ENCODE measurements at places on chromosomes 12 and 14.

GRCh38 chr12:50041962-50042361 is 15.4 kb upstream of the ASIC1 start:
- DNase-seq, result no peak

DNA sequence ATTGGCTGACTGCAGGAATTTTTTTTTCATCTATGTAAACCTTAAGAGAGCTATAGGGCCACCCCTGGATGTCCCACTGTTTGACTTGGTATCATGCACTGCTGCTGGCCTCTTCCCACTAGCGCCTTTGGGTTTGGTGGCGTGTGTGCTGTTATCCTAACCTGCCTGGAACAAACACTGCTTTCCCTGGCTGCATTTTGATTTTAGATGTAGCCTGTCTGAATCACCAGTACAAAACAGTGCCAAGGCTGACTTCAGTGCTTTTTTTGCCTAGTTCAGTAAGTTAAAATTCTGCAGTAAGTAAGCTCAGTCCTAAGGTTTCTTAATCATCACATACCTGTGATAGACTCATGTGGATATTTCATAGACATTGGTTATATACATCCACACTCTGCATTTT is 99.2 kb downstream of the EML1 start:
- DNase-seq, result no peak

GRCh38 chr14:74720526-74720925 is 7.6 kb downstream of the FCF1 start:
- no peak for DNase-seq

- DNase-seq, result no peak
These were observed 27.8 kb downstream of the COQ6 start for GRCh38 chr14:73977896-73978295.

DNA sequence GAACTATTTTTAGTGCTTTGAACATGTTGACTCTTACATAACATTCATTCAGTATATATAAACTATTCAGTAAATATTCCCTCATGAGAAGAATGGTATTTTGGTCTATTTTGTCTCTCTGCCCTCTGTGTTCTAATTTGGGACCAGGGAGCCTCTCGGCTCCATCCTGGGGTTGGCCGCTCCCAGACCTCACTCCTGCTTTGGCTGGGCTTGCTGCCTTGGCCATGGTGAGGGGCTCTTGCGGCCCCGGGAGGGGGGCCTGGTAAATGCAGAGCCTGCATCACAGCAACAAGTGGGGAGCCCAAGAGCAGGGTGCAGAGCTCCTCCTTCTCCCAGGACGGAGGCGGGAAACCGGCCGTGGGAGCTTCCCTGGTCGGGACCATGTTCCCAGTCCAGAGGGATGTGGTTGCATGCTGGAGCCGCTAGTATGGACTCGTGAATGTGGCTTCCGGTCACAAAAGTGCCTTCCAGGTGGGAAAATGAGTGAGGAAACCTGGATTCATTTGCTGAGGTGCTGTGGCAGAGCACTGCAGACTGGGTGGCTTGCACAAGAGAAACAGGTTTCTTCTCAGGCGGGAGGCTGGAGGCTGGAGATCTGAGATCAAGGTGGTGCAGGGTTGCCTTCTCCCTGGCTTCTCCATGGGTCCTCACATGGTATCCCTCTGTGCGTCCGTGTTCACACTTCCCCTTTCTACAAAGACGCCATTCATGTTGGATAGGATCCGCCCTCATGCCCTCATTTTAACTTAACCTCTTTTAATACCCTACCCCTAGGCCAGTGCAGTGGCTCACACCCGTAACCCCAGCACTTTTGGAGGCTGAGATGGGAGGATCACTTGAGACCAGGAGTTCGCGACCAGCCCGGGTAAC is 250.2 kb downstream of the CACNA1C start:
- DNase-seq, result no peak

GRCh38 chr12:58361056-58361455 is 419.7 kb downstream of the ATP23 start:
- DNase-seq, result no peak

- no peak for DNase-seq
These were observed 69.3 kb downstream of the ZFC3H1 start for GRCh38 chr12:71594214-71594948.

DNA sequence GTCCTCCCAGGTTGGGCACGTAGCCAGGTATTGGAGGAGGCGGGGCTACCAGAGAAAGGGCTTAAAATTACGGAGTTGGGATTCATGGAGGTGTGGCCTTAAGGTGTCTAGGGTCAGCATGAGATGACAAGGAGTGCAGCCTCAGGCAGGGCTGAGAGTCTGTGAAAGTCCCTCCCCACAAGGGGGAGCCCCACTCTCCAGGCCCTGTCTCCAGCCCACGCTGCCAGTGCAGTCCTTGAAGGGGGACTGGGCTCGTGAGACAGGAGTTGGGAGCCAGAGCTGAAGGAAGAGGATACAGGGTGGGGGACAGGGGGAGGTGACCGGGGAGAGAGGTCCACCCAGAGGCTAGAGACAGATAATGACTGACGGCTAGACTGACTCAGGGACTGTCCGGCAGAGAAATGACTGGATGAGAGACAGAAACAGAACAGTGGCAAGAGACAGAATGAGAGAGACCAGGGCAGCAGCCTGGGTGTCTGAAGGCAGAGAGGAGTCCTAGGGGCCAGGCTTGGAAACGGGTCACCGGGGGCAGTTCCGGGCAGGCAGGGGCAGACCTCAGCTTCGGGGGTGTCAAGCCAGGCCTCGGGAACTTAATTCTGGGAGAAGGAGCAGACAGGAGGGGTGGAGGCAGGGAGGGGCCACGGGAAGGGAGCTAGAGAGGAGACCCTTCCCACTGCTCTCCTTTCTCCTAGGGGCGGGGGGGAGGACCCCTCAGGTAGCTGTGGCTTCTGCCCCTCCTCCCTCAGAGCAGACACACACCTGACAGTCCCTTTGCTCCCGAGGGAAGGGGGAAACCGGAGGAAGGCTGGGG is 970 bp downstream of the CDH24 start:
- DNase-seq, result peak; percentile 77

GRCh38 chr12:124493809-124494750 is 73.3 kb downstream of the NCOR2 start:
- peak; percentile 65 for DNase-seq

- DNase-seq, result no peak
These were observed 3.7 kb upstream of the AQP6 start for GRCh38 chr12:49969027-49969426.

- DNase-seq, result no peak
These were observed 31.6 kb downstream of the SPTLC2 start for GRCh38 chr14:77584809-77585208.

DNA sequence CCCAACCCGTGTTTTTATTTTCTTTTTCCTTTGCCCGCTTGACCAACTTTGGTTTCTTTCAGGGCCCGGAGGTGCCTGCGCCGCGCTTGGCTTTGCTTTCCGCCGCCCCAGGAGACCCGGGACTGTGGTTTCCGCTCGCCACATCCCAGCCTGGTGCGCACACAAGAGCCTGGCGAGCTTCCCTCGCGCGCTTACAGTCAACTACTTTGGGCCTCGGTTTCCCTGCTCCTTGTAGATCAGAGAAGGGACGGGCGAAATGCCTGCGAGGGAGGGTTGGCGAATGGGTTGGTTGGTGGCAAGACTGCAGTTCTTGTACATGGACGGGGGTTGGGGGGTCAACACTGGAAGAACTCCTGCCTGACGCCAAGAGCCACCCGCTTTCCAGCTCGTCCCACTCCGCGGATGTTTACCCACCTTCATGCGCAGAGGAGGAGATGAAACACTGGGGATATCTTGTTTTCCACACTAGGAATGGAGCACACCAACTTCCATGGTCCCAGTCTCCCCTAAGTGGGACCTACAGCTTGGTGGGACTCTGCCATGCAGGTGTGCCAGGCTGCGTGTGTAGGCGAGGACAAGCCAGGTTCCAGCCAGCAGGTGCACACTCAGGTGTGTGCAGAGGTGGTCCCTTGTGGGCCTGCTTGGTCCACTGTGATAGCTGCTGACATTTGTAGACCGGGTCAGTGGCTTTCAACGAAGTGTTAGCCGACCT is 16.6 kb upstream of the TBX3 start:
- no peak for DNase-seq

DNA sequence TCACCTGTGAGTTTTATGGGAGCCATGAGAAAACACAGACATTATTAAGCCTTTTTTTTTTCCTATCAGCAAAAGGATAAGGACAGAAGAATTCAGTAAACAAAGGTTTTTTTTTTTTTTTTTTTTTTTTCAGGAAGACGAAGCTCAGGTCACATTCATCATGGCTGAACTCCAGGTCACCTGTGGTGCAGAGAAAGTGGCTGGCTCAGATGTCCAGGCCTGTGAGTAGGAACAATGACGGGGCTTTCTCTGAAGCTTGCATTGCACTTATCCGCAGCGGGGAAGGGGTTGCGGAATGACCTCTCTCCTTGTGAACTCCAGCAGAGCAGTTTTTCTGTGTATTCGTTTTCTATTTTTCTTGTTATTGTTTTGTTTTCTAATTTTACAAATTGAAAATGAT is 759.6 kb upstream of the TMEM132C start:
- DNase-seq, result no peak

DNA sequence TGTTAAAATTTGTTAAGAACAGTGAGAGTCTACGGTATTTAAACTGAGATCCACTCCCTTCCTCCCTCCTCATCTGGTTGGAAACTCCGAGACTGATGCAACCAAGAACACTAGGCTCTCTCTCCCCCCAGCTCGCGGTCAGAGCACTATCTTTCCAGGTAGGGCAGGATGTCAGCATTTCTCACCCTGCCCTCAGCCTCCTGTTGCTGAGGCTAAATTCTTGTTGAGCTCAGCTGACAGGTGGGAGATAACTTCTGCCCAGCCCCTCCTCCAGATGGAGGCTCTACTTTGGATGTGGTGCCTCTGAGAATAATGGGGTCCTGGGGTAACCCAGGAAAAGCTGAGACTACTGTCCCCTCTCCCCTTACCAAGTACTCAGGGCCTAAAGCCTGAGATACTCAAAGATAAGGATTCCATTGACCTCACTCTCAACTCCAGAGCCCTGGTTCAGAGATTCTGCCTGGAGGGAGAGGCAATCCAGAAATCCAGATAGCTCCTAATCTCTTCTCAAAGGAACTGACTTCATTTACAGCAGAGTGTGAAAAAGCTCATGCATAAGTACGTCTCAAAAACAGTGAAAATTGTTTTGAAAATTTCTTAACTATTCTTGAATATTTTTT is 110.1 kb downstream of the EML5 start:
- DNase-seq, result no peak

DNA sequence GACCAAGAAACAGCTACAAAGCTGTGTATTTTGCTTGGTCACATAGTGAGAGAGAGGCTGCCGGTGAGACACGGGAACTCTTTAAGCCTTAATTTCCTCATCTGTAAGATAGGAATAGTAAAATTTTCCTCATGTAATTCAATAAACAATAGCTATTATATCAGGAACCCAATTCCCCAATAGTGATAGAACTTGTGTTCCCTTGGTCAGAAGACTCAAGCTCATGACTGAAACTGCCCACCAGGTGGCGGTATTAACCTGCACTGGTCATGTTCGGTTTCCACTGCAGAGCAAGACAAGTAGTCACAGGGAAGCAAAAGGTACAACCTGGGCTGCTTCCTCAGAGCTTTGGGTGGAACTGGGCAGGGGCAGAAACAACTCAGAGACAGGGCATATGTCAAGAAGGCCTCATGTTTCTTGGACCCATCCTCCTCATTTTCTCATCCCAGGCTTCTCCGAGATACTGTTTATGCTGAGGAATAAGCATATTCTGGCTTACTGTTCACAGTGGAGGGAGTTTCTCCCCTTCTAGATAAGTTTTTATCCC is 4.2 kb upstream of the AJUBA start:
- peak; percentile 90 for DNase-seq

DNA sequence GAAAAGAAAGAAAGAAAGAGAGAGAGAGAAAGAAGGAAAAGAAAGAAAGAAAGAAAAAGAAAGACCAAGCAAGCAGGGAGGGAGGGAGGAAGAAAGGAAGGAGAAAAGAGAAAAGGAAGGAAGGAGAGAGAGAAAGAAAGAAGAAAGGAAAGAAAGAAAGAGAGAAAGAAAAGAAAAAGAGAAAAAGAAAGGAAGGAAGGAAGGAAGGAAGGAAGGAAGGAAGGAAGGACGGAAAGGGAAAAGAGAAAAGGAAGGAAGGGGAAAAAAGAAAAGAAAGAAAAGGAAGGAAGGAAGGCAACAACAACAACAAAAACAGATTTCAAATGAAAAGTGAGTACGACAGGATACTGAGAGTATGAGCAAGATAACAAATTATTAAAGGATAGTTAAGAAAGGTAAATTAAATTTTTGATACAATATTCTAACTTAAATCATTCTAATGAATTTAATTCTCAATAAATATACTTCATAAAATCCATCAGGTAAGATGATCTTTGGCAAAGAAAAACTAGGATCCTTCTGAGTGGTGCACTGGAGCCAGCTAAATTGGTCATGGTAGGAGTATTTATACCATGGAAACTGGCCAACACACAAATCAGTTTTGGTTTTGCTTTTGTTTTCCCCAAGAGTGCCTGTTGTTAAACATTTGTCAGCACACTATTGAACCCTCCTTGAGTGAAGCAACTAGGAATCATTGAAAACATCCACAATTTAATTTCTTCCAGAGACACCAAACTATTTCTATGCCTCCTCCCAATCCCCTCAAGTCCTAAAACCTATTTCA is 56.1 kb upstream of the DYRK2 start:
- no peak for DNase-seq

GRCh38 chr12:59365133-59365532 is 230.7 kb upstream of the SLC16A7 start:
- DNase-seq, result no peak

DNA sequence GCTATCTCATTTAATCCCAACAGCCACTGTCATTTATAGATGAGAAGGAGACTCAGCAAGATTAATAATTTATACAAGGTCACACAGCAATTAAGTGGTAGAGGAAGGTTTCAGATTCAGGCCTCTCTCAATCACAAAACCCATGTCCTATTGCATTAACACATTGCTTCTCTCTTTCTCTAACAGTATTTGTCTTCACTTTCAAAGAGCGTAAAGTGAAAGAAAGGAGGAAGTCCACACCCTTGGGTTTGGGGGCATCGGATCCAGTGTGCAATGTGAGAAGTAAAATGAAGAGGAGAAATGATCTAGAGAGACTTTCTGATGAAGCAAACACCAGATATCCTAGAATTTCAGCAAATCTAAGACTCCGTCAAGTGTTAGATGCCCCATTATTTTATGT is 7.0 kb upstream of the VRK1 start:
- no peak for DNase-seq

DNA sequence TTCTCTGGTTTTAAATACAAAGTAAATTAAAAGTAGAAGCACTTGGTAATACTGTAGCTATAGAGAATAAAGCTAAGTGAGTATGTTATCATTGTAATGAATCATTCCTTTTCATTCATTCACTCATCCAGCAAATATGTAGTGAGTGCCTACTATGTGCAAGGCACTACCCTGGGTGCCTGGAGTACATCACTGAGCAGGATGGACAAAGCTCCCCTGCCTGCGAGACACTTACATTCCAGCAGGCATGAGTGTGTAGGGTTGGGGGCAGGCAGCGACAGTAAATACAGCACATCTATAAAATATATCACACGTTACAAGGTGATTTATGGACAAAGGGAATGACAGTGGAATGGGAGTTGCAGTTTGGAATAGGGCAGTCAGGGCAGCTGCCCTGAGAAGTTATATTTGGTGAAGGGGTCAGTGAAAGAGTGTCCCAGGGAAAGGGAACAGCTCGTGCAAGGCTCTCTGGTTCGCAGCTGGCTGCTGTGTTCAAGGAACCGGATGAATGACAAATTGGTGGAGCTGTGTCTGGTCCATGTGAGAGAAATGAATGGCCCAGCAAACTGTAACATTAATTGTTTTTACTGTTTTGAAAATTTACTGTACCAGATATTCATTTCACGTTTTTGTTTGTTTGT is 159.6 kb downstream of the CRADD start:
- no peak for DNase-seq
